ENCODE measurements at places on chromosomes 5 and 9.

GRCh38 chr5:148688787-148689186 lies 34.5 kb upstream of the HTR4 start:
- no peaks in the 10 kb centered on the region for H3K27me3 ChIP-seq
- DNase-seq = no peak
- H3K4me3 ChIP-seq = no peak overlapping the region
- H3K36me3 ChIP-seq = no peaks in the 10 kb centered on the region

DNA sequence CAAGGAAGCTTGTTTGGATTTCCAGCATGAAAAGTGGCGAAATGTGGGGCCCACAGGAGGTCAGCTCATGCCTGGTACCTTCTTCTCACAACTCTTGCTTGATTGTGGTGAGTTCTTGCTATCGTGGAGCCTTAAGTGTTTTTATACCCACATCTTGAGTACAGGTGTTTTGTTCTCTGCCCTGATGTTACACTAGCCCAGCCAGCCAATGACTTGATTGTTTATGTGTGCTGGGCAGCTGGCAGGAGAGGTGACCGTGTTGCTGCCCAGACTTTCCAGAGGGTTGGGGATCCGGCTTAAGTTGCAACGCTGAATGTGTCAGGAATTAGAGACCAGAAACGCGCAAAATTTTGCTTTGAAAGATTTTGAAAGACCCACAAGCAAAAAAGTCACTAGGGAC lies 24.0 kb upstream of the TPPP start:
- no peaks in the 10 kb centered on the region for H3K36me3 ChIP-seq
- H3K27me3 ChIP-seq = no peaks in the 10 kb centered on the region
- no peak overlapping the region for H3K27ac ChIP-seq
- no peak overlapping the region for H3K4me3 ChIP-seq

GRCh38 chr9:123821619-123822018 lies 108.3 kb downstream of the DENND1A start:
- no peak for DNase-seq
- no peak overlapping the region for H3K4me3 ChIP-seq
- H3K36me3 ChIP-seq = no peaks in the 10 kb centered on the region

DNA sequence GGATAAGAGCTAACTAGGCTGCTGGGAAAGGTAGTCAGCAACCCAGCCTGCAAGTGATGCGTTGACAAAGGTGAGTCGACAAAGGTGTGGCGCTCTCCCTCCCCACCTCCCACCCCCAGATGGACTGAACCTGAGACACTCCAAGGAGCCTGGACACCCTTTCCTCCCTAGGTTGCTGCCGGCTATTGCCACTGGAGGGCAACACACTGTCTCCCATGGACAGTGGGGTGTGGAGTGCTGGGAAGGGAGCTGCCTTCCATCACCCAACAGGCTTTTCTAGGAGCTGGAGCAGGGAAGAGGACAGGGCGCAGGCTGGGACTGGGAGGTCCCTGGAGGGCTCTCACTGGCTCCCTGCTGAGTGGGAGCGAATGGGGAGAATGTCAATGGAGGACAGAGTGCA lies 75.4 kb upstream of the ARAP3 start:
- H3K27ac ChIP-seq = no peak overlapping the region
- H3K27me3 ChIP-seq = peaks cover 55% of the 10 kb centered on the region
- H3K4me3 ChIP-seq = no peak overlapping the region
- no peak for DNase-seq
- H3K36me3 ChIP-seq = no peaks in the 10 kb centered on the region

DNA sequence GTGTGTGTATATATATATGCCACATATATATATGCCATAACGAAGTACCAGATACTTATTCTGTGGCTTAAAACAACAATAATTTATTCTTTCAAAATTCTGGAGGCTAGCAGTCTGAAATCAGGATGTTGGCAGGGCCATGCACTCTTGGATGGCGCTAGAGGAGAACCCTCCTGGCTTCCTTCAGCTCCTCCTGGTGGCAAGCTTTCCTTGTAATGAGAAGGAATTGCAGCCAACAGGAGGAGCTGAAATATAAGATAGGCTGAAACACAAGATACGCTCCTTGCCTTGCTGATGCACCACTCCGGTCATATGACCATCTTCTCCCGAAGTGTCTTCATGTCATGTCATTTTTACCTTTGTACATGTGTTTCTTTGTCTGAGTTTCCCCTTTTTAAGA lies 368.1 kb upstream of the CTNND2 start:
- H3K4me3 ChIP-seq = no peak overlapping the region
- no peak for DNase-seq
- H3K36me3 ChIP-seq = no peaks in the 10 kb centered on the region

GRCh38 chr5:98638701-98639100 lies 134.8 kb upstream of the RGMB start:
- no peaks in the 10 kb centered on the region for H3K36me3 ChIP-seq
- no peaks in the 10 kb centered on the region for H3K4me1 ChIP-seq
- H3K27ac ChIP-seq = no peak overlapping the region
- H3K4me3 ChIP-seq = no peak overlapping the region
- no peak for DNase-seq

DNA sequence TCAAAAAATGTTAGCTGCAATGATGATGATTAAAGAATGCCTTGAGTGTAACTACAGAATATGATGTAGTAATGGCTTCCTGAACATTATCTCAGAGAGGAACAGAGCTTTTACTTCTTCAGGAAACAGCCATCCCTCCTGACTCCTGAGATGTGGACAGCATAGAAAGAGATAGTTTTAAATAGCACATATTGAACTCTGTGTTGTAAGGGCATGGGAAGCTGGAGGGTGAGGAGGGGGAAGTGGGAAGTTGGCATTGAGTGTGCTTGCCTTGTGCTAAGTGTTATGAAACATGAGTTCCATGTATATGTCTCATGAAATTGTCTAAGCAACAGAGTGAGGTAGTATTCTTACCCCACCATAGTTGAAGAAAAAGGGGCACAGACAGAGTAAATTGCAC lies 161.5 kb upstream of the SLC28A3 start:
- H3K27me3 ChIP-seq = no peaks in the 10 kb centered on the region
- no peaks in the 10 kb centered on the region for H3K36me3 ChIP-seq
- DNase-seq = no peak
- H3K4me1 ChIP-seq = no peaks in the 10 kb centered on the region
- H3K4me3 ChIP-seq = no peak overlapping the region

GRCh38 chr5:80150731-80151130 lies 105.1 kb downstream of the SERINC5 start:
- DNase-seq = no peak
- peaks cover 10% of the 10 kb centered on the region for H3K36me3 ChIP-seq
- H3K27ac ChIP-seq = no peak overlapping the region
- H3K4me1 ChIP-seq = peaks cover 22% of the 10 kb centered on the region
- H3K4me3 ChIP-seq = no peak overlapping the region

DNA sequence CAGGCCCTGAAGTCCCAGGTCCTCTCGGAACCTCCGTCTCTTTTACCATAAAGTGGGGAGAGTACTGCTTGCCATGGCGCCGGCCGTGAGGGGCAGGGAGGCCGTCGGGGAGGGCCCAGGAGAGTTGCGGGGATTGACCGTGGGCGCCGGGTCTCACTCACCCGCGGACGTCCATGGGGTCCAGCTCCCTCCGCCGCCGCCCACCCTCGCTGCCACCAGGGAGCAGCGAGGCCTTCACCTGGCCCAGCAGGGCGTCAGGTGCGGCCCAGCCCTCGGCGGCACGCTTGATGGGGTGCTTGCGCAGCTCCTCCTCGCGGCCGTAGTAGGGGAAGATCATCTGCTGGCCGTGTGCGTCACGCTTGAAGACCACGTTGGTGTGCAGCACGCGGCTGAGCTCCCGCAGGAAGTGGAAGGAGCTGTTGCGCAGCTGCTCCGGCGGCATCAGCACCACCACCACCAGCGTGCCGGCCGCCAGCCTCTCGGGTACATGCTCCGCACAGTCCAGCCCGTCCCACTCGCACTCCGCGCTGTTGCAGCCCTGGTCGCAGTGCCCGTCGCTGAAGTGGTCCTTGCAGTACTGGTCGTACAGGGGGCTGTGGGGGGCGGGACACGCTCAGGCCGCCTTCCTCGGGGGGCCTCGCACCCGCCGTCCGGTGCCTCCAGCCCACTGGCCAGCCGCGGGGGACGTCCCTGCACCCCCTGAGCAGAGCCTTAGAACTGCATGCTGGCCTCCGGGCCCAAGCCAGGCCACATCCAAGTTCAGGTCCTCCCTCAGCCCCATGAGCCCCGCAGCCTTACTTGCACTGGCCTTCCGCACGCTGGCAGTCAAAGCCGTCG lies 21.9 kb upstream of the SEC16A start:
- no peaks in the 10 kb centered on the region for H3K27me3 ChIP-seq
- peaks cover 100% of the 10 kb centered on the region for H3K36me3 ChIP-seq
- no peak overlapping the region for H3K27ac ChIP-seq
- DNase-seq = no peak
- no peak overlapping the region for H3K4me3 ChIP-seq

GRCh38 chr5:61618577-61618976 lies 286.5 kb downstream of the ZSWIM6 start:
- no peak for DNase-seq
- no peaks in the 10 kb centered on the region for H3K36me3 ChIP-seq
- no peak overlapping the region for H3K27ac ChIP-seq
- H3K27me3 ChIP-seq = no peaks in the 10 kb centered on the region

GRCh38 chr5:176538230-176538988 lies 1.2 kb upstream of the RNF44 start:
- peak overlapping the region; percentile 98 for H3K4me3 ChIP-seq
- peaks cover 82% of the 10 kb centered on the region for H3K4me1 ChIP-seq
- H3K36me3 ChIP-seq = no peaks in the 10 kb centered on the region

Measured in CD14-positive monocyte (primary cell).